ENCODE measurements at places on chromosomes 7 and 10.
A peak's percentile ranks its signal among the peaks of the same experiment; 100 is the strongest.

- DNase-seq: peak; percentile 24
Observed at GRCh38 chr10:51073453-51074237, 642 bp upstream of the PRKG1 start.

GRCh38 chr7:1755783-1756625 lies 85.9 kb downstream of the ELFN1 start:
- no peak for DNase-seq

- peak; percentile 18 for DNase-seq
Observed at GRCh38 chr7:75637854-75638593, 100.7 kb downstream of the HIP1 start.

GRCh38 chr10:4838743-4839142 lies 12.7 kb downstream of the AKR1E2 start:
- no peak for DNase-seq

- DNase-seq: peak; percentile 20
Observed at GRCh38 chr7:83655951-83656556, 7.1 kb upstream of the SEMA3E start.

DNA sequence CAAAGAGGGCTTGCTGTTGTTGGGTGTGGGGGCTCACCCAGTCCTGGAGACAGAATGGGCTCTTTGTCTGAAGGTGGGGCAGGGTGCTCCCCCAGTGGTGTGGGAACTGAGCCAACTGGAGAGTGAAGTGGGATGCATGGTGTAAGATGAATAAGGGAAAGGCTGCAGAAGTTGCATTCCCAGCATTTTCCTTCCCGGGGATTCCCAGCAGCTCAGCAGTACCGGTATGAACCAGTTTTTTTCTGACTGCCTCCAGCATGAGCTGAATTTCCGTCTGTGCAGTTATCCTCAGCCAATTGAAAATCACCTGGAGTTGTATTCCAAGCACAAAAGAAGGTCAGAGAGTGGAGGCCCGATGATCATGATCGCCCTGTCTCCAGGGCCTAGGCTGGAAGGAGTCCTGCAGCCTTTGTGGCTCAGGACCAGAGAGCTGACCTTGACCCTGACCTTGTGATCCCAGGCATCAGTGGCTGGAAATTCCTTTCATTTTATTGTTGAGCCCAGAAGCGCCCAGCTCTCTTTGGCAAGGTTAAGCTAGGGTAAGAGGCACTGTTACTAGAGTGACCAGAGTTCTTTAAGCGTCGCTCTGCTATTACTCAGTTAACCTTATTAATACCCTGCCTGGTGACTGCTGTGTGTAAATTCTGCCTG lies 33.4 kb downstream of the OGDH start:
- DNase-seq: no peak

DNA sequence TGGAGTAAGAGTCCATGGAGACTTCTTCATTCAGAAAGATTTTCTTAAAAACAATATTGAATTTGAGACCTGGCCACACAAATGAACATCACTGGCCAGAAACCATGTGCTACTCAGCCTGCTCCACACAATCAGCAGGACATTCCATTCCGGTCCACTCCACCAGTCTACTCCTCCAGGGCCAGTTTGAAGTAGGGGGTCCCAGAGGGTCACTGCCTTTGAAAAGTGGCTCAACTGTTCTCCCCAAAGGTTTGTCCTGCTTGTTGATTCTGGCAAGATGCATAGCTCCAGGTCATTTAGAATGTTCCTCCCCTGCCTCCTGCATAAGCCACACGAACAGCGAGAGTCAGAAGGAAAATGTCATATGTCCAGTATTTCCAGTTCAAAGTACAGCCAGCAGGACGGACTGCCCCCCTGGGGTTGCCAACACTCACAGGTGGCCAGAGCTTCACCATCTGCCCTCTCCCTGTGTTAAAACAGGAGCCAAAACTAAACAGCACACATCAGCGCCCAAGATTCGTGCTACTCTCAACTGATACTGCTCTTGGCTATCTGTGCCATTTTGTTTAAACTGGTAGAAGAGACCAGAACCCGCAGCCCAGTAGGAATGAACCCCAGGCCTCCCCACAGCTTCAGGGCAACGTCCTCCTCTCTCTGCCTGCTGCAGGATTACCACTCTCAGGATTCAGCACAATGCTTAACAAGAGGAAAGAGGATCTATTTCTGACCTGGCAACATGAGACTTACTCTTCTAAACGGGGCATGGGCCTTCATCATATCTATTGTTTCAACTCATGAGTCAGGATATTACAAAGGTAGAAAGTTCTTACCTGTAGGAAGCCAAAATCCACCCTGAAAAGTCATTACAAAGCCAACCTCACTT lies 11.3 kb downstream of the GRB10 start:
- no peak for DNase-seq

DNA sequence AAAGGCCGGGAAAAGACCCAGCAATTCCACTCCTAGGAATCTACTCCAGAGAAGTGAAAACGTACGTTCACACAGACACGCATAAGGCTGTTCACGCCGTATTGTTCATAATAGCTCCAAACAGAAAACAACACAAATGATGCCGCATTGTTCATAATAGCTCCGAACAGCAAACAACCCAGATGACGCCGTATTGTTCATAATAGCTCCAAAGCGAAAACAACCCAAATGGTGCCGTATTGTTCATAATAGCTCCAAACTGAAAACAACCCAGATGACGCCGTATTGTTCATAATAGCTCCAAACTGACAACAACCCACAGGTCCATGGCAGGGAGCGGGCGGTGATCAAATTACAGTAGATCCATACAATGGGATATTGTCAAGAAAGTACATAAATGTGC lies 85.2 kb upstream of the DNAAF5 start:
- DNase-seq: no peak

DNA sequence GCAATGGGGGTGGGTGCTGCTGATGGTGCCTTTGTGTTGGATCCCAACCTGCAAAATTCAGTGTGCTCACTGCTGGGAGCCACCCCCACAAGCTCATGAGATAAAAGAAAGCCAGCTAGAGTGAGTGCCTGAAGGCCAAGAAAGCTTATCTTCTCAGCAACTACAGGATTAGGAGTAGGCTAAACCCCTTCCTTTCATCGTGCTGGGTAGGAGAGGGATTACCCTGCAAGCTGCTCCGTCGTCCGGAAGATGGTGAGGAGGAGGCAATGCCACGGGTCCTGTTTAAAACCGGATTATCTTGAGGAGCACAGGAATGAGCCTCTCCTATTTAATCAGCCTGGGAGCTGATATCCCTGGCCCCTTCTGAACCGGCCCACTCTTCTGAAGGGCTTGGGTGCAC lies 258.0 kb downstream of the GALNT17 start:
- no peak for DNase-seq

GRCh38 chr7:48813472-48813871 lies 110.9 kb upstream of the CDC14C start:
- DNase-seq: no peak

GRCh38 chr10:32112055-32112454 lies 55.8 kb upstream of the KIF5B start:
- no peak for DNase-seq

- DNase-seq: no peak
Observed at GRCh38 chr10:17816199-17816598, 7.1 kb downstream of the MRC1 start.

GRCh38 chr10:5813091-5813340 lies 218 bp downstream of the GDI2 start:
- no peak for DNase-seq

- no peak for DNase-seq
Observed at GRCh38 chr10:132185601-132186487, 904 bp upstream of the DPYSL4 start.

DNA sequence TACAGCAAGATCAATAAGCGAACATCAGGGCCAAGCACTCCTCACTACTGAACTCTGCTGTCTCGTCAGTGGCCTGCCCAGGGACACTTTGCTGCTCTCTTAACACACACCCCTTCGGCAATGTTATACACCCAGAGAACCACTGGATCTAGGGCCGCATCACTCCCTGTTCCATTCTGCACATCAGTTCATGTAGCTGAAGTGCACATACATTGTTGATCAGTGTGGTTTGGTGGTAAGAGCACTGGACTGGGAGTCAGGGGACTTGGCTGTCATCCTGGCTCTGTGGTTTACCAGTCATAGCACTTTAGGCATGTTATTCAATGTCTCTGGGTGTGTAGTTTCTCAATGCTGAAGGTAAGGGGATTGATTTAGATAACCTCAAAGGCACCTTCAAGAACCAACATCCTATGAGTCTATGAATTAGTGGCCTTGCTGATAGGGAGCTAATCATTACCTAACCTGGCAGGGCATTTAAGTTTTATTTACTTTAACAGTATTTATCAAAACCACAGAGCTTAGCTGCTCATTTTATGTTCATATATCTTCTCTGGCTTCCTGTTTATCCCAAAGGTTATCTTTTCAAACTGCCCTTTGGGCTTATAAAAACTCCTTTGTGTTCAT lies 24.8 kb downstream of the DUSP5 start:
- no peak for DNase-seq

GRCh38 chr10:77182803-77183202 lies 454.8 kb downstream of the KCNMA1 start:
- no peak for DNase-seq

Data from GM13977 (cell line).